ENCODE measurements at places on chromosomes 5 and 9.

GRCh38 chr9:92639124-92639523, 30.8 kb downstream of the IPPK start:
- peaks cover 98% of the 10 kb centered on the region for H3K36me3 ChIP-seq
- no peaks in the 10 kb centered on the region for H3K27me3 ChIP-seq
- H3K27ac ChIP-seq = no peak overlapping the region
- H3K4me1 ChIP-seq = peaks cover 4% of the 10 kb centered on the region

- no peak overlapping the region for H3K27ac ChIP-seq
- H3K4me3 ChIP-seq = no peak overlapping the region
- no peaks in the 10 kb centered on the region for H3K27me3 ChIP-seq
Observed at GRCh38 chr9:96116275-96117064, 185.5 kb downstream of the HSD17B3 start.

- no peak for DNase-seq
- H3K4me1 ChIP-seq = no peaks in the 10 kb centered on the region
- H3K36me3 ChIP-seq = no peaks in the 10 kb centered on the region
- H3K27ac ChIP-seq = no peak overlapping the region
- no peaks in the 10 kb centered on the region for H3K27me3 ChIP-seq
- H3K4me3 ChIP-seq = no peak overlapping the region
Observed at GRCh38 chr9:114852050-114852594, 46.3 kb upstream of the TNFSF15 start.

DNA sequence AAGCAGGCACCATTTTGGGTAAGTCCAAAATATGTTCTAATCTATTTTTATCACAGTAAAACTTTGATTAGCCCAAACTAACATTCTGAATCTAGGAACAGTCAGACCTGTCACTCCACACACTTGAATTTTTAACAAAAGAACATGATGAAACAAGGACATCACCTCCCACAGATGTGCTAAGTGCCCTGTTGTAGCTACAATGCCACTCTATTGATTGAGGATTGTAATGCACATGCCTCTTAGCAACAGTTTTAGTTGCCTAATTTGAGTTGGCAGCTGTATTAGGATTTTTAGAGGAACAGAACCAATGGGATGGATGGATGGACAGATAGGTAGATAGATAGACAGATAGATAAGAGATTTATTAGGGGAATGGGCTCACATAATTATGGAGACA, 20.3 kb upstream of the RNF20 start:
- H3K4me1 ChIP-seq = peaks cover 11% of the 10 kb centered on the region
- no peaks in the 10 kb centered on the region for H3K36me3 ChIP-seq

DNA sequence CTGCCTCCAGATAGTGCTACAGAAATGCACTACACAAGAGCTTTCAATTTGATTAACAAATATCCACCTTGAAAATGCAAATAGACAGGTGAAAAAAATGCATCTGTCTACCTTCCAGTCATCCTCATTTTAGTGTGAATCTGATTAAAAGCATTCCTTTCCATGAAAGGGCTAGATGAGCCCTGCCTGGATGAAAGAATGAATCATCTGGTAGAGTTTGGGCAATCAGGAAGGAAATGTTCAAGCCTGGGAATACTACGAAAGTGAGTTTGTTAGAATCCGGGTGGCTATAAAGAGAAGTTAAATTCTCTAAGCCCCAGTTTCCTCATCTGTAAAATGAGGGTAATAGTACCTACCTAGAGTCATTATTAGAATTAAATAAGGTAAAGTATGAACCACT, 142.6 kb downstream of the FAM114A2 start:
- H3K27me3 ChIP-seq = no peaks in the 10 kb centered on the region
- H3K4me3 ChIP-seq = no peak overlapping the region
- no peaks in the 10 kb centered on the region for H3K36me3 ChIP-seq
- H3K4me1 ChIP-seq = no peaks in the 10 kb centered on the region
- H3K27ac ChIP-seq = no peak overlapping the region
- DNase-seq = no peak

DNA sequence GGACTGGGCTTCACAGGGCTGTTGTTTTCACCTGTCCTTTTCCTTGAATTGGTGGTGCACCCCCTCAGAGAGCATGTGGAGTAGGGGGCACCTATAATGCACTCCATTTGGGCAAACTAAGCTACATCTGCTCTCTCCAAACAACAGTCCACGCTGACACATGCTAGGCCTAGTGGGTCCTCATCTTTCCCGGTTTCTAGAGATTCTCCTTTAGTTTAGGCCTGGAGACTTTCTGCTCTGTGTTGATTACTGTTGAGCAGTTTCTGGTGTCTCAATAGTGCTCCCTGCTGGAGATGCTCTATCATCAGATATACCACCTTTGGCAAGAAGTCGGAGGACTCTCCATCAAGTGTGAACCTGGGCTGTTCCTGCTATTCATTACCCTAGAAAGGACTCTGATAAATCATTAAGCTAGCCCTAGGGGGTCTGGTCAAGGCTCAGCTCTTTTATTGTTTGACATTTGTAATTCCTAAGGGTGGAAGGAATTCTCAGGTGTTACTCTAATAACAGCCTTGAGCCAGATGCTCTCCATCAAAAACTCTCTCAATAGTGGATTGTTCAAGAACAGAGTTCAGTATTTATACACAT, 64.0 kb upstream of the FYB1 start:
- no peaks in the 10 kb centered on the region for H3K36me3 ChIP-seq
- H3K27ac ChIP-seq = no peak overlapping the region
- DNase-seq = no peak
- peaks cover 4% of the 10 kb centered on the region for H3K27me3 ChIP-seq
- no peak overlapping the region for H3K4me3 ChIP-seq

DNA sequence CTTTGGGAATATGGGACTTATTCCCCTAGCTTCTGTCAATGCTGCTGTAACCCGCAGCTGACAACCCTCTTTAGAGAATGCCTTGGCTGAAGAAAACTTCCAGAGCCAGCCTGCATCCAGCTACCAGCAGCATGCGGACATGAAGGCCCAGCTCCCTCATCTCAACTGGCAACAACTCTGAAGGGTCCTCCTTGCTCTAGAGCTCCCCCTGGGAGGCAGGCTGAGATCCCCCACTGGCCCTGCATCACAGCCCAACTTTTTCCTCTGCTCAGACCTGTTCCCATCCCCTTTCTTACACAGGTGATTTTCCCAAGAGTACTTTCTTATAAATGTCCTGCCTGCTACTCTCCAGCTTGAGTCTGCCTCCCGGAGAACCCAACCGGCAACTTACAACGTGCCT, 18.7 kb upstream of the WNT8A start:
- H3K27me3 ChIP-seq = no peaks in the 10 kb centered on the region
- H3K4me3 ChIP-seq = no peak overlapping the region
- H3K4me1 ChIP-seq = no peaks in the 10 kb centered on the region
- no peak for DNase-seq
- no peaks in the 10 kb centered on the region for H3K36me3 ChIP-seq
- no peak overlapping the region for H3K27ac ChIP-seq

- H3K4me1 ChIP-seq = peaks cover 75% of the 10 kb centered on the region
- peak overlapping the region; percentile 25 for H3K4me3 ChIP-seq
- no peaks in the 10 kb centered on the region for H3K27me3 ChIP-seq
Observed at GRCh38 chr5:142315096-142315900, 9.5 kb downstream of the SPRY4 start.

DNA sequence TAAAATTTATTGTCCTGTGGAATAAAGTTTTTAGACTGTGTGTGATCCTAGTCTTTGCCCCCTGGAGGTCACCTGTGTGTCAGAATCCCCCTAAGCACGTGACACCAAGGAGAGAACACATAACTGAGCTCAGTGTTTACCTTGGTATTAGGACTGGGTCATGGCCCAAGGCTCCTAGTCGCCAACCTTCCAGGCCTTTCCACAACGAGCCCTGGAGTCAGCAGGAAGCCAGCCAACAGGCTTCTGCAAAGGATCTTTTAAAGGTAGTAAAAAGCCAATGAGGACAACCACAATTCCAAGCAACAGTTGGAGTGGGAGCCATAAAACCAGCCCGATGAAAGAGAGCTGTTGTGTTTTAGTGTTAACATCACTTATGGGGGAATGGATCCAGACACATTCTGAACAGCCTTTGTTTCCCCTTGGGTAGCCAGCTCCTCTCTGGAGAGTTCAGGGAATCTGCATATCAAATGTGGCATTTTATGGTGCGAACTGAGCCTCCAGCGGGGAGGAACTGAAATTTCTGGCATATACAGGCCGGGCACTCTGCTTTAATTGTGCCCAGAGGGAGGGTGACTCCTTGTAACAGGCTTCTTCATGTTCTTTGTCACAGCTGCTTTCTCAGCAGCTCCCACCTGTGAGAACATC, 239.9 kb downstream of the FSTL4 start:
- peaks cover 10% of the 10 kb centered on the region for H3K4me1 ChIP-seq
- no peak overlapping the region for H3K27ac ChIP-seq
- H3K27me3 ChIP-seq = peaks cover 10% of the 10 kb centered on the region
- H3K36me3 ChIP-seq = no peaks in the 10 kb centered on the region
- H3K4me3 ChIP-seq = no peak overlapping the region
- DNase-seq = no peak

GRCh38 chr9:136901516-136902258, 15.4 kb downstream of the TRAF2 start:
- no peaks in the 10 kb centered on the region for H3K27me3 ChIP-seq
- peaks cover 53% of the 10 kb centered on the region for H3K4me1 ChIP-seq
- no peak for DNase-seq

GRCh38 chr9:81083067-81083466, 606.3 kb downstream of the TLE1 start:
- DNase-seq = no peak
- H3K36me3 ChIP-seq = no peaks in the 10 kb centered on the region
- no peaks in the 10 kb centered on the region for H3K4me1 ChIP-seq
- no peak overlapping the region for H3K27ac ChIP-seq
- H3K27me3 ChIP-seq = no peaks in the 10 kb centered on the region
- H3K4me3 ChIP-seq = no peak overlapping the region

- H3K36me3 ChIP-seq = no peaks in the 10 kb centered on the region
- no peaks in the 10 kb centered on the region for H3K27me3 ChIP-seq
- H3K4me1 ChIP-seq = peaks cover 29% of the 10 kb centered on the region
- peak; percentile 92 for DNase-seq
- H3K27ac ChIP-seq = peak overlapping the region; percentile 86
- H3K4me3 ChIP-seq = no peak overlapping the region
Observed at GRCh38 chr9:70601000-70601951, 186.8 kb upstream of the KLF9 start.

- peaks cover 100% of the 10 kb centered on the region for H3K4me1 ChIP-seq
- no peak overlapping the region for H3K4me3 ChIP-seq
- no peaks in the 10 kb centered on the region for H3K27me3 ChIP-seq
- no peaks in the 10 kb centered on the region for H3K36me3 ChIP-seq
- no peak for DNase-seq
- H3K27ac ChIP-seq = peak overlapping the region; percentile 57
Observed at GRCh38 chr9:131733541-131734061, 6.3 kb downstream of the RAPGEF1 start.

DNA sequence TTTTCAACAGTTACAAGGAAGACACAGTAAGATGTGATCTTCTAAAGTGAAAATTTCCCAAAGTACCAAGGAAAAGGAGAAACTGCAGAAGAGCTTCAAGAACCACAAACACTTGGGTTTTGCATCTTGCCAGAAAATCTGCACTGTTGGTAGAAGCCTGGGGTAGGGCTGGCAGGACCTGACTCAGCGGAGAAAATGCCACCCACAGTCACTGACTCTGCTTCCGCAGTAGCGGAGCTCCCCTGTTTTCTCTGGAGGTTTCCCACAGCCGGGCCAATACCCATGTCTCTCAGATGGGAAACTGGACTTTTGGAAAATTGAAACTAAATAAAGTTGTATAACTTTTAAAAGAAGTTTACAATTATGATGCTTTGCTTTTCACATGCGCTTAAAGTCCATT, 104.2 kb downstream of the MEF2C start:
- H3K4me1 ChIP-seq = no peaks in the 10 kb centered on the region
- no peak for DNase-seq
- no peaks in the 10 kb centered on the region for H3K27me3 ChIP-seq

DNA sequence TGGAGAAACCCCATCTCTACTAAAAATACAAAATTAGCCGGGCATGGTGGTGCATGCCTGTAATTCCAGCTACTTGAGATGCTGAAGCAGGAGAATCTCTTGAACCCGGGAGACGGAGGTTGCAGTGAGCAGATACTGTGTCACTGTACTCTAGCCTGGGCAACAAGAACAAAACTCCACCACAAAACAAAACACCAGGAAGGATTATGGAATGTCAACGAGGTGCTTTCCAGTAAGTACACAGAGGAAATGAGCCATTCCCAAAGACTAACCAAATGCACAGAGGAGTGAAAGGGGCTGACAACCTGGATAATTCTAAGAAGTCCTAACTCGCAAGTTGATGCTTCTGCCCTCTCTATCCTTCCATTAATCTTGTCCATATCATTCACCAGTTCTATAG, 126.1 kb upstream of the RETREG1 start:
- H3K27me3 ChIP-seq = no peaks in the 10 kb centered on the region
- peaks cover 21% of the 10 kb centered on the region for H3K4me1 ChIP-seq
- DNase-seq = no peak
- H3K36me3 ChIP-seq = no peaks in the 10 kb centered on the region
- no peak overlapping the region for H3K27ac ChIP-seq
- H3K4me3 ChIP-seq = no peak overlapping the region

DNA sequence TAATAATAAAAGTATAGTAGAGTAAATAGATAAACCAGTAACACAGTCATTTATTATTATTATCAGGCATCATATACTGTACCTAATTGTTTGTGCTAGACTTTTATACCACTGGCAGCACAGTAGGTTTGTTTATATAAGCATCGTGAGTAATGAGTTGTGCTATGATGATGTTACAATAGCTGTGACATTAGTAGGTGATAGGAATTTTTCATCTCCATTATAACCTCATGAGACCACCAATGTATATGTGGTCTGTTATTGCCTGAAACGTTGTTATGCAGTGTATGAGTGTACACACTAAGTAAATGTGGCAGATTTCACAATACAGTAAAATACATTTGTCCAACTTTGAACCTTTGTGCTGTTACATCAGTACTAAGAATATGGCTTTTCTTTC, 72.7 kb upstream of the SPATA31D4 start:
- H3K27me3 ChIP-seq = no peaks in the 10 kb centered on the region
- H3K27ac ChIP-seq = no peak overlapping the region
- peaks cover 18% of the 10 kb centered on the region for H3K4me1 ChIP-seq
- no peak for DNase-seq
- no peaks in the 10 kb centered on the region for H3K36me3 ChIP-seq

- H3K27me3 ChIP-seq = no peaks in the 10 kb centered on the region
- H3K4me3 ChIP-seq = no peak overlapping the region
- no peak overlapping the region for H3K27ac ChIP-seq
- no peak for DNase-seq
- H3K4me1 ChIP-seq = no peaks in the 10 kb centered on the region
- no peaks in the 10 kb centered on the region for H3K36me3 ChIP-seq
Observed at GRCh38 chr9:101138509-101138908, 110.0 kb downstream of the PLPPR1 start.

DNA sequence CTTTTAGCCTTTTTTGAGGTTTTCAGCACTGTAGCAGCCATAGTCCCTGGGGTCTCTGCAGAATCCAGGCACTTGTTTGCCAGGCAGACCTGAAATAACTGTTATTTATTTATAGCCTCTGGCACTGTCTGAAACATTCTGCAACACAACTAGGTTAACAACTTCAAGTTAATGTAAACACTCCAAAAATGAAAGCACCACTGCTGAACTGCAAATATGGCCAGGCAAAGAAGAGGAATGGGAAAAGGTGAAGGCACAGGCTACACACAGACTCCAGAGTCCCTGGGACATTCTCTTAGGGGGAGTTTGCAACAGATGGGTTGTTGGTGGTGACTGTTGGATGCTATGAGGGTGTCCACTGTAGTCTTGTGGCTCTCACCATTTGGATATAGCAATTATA, 369.0 kb downstream of the MAT2B start:
- H3K27ac ChIP-seq = no peak overlapping the region
- no peaks in the 10 kb centered on the region for H3K4me1 ChIP-seq
- DNase-seq = no peak
- H3K4me3 ChIP-seq = no peak overlapping the region
- H3K36me3 ChIP-seq = no peaks in the 10 kb centered on the region

- H3K36me3 ChIP-seq = no peaks in the 10 kb centered on the region
- H3K27ac ChIP-seq = no peak overlapping the region
- H3K27me3 ChIP-seq = no peaks in the 10 kb centered on the region
Observed at GRCh38 chr9:4095484-4095883, 204.4 kb downstream of the GLIS3 start.
